Psoas muscle (tissue), 8 donors: ENCODE measurements at places on chromosomes 12 and 14. TPM values are rescaled to one million over a fixed set of nuclear protein-coding genes. Genes with fewer than 3 reads are reported as not detected.

The ISM2 gene
- not detected for polyA plus RNA-seq

GRCh38 chr14:105605464-105606304, 79.3 kb downstream of the TMEM121 start:
- no peak for DNase-seq

DNA sequence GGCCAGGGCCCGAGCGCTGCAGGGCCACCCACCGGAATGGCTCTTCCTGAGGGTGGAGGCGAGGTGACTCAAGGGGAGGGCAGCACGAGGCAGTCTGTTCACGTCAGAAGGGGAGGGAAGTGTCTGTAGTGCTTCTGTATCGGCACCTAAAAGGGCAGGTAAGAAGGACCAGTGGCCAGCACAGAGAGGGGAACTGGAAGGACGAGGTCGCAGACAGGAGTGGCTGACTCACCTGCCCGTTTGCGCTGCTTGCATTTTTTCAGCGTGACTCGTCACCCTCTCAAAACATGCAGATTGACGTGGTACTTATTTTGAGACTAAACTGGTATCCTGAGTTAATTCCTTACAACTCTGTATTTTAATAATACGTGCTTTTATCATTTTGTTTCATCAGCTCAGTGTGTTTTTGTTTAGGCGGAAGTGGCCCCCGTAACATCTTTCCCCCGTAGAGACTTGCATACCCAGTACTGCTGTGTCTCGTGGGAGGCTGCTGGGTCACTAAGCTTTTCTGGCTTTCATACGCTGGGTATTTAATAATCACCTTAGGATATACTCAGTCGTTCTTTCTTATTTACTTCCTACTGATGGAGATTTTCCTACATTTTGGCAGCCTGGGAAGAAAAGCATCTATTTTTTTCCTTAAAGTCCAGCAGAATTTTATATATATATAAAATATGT, 26.4 kb downstream of the SFSWAP start:
- no peak for DNase-seq

- no peak for DNase-seq
Measured at GRCh38 chr14:61927520-61927919, 165.3 kb downstream of the SNAPC1 start.

DNA sequence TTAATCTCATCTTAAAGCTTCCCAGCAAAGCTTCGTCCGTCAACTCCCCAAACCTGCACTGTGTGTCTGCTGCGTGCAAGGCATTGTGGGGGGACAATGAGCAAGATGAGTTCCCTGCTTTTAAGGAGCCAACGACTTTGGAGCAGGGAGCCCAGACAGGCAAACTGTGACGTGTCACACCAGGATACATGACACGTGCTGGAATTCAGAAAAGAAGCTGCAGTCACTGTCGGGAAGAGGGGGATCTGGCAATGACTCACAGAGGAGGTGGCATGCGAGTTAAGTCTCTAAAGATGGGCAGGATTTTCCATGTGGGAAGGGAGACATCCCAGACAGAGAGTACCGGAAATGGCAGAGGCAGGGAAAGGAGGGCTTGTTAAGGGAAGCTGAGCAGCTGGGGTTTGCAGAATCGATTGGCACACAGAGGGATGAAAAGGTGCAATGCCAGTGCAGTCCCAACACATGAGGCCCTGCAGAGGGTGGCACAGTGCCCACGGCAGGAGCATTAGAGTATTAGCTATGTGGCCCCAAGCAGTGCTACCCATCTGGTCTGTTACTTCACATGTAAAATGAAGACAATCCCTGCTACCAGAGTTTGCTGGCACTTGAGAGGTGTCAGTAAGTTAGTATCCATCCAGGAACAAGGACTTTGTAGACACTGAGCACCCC, 52.9 kb downstream of the SETD3 start:
- no peak for DNase-seq

GRCh38 chr14:31275731-31276130, 68.1 kb upstream of the HECTD1 start:
- no peak for DNase-seq

DNA sequence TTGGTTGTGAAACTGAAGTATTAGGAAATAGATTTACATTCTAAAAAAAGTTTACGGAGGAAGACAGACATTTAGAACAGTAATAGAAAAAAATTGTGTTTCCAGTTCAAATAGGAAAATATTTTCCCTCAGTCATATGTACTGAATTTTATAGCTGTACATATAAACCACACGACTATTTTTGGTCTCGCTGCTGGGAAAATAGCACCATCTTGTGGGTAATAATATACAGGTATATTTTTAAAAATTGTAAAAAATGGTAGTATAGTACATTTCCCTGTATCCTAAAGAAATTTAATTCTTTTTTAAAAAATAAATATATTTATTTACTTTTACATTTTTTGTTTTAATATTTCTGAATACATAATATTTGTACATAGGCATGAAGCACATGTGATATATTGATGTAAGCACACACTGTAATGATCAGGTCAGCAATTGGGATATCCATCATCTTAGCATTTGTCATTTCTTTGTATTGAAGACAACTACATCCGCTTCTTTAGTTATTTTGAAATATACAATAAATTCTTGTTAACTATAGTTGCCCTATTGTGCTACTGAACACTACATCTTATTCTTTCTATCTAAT, 168.6 kb downstream of the ALX1 start:
- DNase-seq: no peak

DNA sequence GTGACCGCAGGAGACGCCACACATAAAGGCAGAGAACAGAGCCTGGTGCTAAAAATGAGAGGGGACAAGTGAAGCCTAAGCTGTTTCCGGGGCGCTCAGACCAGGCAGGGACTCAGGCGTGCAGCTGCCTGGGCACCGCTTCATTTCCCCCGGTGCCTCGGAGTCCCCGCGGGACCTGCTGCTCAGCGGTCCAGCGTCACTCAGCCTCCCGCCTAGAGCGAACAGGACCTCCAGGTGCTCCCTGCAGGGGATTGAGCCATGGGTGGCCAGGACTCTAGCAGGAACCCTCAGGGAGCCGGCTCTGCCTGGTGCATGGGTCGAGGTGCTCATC, 31.0 kb downstream of the CCDC85C start:
- DNase-seq: no peak

- no peak for DNase-seq
Measured at GRCh38 chr14:79831195-79831892, 380.0 kb downstream of the DIO2 start.

DNA sequence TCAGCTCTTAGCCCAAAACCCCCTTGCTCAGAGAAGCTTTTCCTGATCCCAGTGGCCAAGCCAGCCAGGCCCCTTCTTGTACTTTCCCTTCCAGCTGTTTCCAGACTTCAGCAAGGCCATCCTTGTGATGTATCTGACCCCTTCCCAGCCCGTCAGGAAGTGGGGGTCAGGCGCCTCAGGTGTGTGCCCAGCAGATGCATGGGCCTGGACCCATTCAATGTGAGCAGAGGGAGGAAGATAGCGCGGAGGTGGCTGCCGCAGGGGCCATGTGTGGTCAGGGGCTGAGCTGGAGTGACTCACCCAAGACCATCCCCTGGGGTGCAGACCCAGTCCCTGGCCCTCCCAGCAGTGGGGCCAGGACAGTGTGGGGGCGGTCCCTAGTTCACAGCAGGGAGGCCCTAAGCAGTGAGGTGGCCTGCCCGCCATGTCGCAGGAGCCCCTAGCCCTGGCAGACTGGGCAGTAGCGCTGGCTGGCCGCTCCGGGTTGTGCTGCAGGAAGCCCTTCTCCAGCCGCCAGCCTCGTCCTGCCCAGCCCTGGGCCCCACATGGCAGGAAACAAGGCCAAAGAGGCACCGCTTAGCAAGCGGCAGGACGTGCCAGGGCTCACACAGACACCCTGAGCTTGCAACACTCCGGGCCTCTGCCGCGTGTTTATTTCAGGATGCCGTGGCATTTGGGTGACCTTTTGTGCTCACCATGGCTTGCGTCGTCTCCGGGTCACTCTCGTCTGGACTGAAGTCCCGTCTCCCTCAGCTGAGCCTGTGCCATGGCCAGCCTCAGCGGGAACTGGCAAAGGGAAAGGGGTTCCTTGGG, 12.0 kb downstream of the ADSS1 start:
- DNase-seq: peak; percentile 97

DNA sequence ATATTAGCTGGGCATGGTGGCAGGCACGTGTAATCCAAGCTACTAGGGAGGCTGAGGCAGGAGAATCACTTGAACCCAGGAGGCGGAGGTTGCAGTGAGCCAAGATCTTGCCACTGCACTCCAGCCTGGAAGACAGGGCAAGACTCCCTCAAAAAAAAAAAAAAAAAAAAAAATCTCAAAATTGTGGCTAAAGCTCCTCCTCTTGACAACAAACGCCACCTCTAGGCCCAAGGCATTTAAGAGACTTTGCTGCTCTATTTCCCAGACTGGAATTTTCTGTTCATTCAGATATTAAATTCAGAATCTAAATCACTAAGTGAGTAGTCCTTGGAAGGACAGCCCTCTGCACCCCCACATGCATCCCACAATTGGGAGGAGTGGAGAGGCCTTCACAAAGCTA, 1.4 kb downstream of the ZFYVE1 start:
- DNase-seq: no peak

DNA sequence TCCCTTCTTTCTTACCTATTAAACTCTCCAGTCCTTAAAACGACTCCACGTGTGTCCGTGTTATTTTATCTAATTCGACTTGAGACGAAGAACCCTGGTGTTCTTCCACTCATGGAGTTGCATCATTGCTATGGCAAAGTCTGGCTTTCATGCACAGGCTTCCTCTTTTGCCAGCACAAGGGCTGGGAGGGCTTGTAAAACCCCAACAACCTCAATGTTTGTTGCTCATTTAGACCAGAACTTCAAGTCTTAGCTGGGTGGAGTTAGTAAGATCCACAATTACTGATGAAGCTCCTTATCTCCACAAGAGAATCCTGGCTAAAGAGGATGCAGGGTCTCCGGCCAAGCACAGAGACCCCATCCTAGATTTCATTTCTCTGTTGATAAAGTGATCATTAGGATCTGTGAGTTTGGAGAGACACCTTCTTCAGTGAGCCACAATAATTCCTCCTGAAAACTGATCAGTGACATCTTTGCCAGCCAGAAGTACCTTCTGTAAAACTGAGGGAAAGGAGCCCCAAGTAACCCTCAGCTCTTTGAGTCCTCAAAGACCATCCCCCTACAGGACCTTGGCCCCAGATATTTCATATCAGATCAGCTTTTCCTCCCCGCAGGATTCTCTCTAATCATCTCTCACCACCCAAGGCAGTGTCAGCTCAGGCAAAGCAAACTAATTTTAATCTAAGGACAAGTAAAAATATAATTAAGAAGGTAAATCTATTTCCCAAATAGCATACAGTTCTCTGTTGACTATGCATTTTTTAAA, 514.6 kb downstream of the FUT8 start:
- no peak for DNase-seq

The PTPRR gene
- polyA plus RNA-seq: 0.35 TPM

DNA sequence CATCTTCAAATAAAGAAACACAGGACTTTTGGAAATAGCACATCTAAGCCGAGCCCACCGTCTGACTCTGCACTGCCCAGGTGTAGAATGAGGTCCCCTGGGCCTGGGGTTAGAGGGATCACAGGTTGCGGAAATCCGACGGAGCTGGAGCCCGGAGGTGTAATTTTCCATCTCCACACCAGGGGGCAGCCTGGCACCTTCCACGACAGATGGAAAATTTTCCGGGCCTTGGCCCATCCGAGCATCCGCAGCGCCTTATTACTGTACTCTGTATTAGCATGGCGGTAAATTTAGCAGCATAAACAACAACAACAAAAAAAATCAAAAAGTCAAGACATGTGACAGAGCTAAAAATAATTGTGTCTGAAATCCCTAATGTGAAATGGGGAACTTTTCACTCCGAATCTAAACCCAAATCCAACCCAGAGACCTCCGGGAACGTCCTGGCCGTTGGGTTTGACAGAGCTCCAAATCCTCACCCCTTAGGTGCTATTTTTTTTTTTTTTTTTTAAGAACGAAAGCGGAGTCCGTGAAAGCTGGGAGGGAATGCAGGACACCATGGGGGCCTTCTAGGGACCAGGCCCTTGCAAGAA, 93.9 kb downstream of the KSR2 start:
- DNase-seq: peak; percentile 77

The SELPLG gene
- polyA plus RNA-seq: 0.62 TPM

- no peak for DNase-seq
Measured at GRCh38 chr12:58980768-58981167, 60.5 kb upstream of the LRIG3 start.

The STXBP6 gene
- polyA plus RNA-seq: 2.1 TPM

The IL26 gene
- not detected for polyA plus RNA-seq

DNA sequence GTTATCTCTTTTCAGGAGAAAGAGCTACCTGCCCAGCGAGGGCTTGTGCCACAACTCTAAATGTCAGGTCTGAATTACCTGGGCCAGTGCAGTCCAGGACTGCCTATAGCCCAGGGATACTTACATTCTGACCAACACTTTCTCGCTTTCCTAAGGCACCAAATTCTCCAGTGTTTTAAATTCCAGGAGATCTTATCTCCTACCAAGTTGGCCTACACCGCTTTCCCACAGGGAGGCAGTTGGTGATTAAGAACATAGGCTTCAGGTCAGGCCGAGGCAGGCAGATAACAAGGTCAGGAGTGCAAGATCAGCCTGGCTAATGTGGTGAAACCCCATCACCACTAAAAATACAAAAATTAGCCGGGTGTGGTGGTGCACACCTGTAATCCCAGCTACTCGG, 41.1 kb downstream of the RPS29 start:
- no peak for DNase-seq

DNA sequence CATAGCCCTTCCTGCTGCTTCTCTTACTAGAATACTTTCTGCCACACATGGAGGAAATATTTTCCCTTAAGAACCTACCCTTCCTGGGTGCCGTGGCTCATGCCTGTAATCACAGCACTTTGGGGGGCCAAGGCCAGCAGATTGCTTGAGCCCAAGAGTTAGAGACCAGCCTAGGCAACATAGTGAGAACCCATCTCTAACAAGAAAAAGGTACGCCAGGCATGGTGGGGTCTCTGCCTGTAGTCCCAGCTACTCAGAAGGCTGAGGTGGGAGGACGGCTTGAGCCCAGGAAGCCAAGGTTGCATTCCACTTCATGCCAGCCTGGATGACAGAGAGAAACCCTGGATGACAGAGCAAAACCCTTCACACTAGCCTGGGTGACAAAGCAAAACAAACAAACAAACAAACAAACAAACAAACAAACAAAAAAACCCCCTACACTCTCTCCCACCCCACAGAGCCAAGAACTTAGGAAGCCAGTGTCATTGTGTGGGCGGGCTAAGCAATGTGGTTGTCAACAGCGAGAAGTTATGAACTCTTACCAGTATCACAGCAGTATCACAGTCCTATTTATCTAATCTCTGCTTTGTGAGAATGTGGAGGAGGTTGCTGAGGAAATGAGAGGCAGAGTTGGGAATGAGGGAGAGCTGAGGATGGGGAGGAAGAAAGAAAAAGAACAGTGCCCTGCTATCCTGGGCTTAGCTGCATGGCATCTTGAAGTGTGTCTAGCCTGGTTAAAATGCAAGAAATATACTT, 53.8 kb upstream of the CLEC14A start:
- DNase-seq: no peak

GRCh38 chr14:88613552-88614010, 50.7 kb downstream of the ZC3H14 start:
- no peak for DNase-seq
